Occipital lobe (tissue), 3 donors: ENCODE measurements at places on chromosomes 3 and 15. TPM values are rescaled to one million over a fixed set of nuclear protein-coding genes. Genes with fewer than 3 reads are reported as not detected.

GRCh38 chr15:75095594-75095993, 72.2 kb downstream of the PPCDC start:
- DNase-seq = no peak

The LRRIQ4 gene
- total RNA-seq = 0.31 TPM

DNA sequence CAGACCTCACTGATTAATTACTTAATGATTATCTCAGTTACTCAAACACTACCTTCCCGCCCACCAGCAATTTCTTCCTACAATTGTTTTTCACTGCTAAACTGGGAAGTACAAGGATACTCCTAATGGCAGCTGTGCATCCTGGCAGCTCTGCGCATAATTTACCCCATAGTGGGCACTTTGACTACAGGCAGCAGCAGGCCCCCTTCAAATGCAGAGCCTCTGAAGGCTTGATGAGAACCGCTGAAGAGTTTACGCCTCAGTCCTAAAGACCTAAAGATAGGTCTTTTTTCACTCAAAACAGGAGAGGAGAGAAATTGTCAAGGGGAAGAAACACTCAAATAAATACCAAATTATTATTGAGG, 10.7 kb downstream of the CCDC32 start:
- DNase-seq = no peak

The TGM5 gene
- not detected for total RNA-seq
